ENCODE measurements at places on chromosomes 3 and 15. TPM values are rescaled to one million over a fixed set of nuclear protein-coding genes. Genes with fewer than 3 reads are reported as not detected.

DNA sequence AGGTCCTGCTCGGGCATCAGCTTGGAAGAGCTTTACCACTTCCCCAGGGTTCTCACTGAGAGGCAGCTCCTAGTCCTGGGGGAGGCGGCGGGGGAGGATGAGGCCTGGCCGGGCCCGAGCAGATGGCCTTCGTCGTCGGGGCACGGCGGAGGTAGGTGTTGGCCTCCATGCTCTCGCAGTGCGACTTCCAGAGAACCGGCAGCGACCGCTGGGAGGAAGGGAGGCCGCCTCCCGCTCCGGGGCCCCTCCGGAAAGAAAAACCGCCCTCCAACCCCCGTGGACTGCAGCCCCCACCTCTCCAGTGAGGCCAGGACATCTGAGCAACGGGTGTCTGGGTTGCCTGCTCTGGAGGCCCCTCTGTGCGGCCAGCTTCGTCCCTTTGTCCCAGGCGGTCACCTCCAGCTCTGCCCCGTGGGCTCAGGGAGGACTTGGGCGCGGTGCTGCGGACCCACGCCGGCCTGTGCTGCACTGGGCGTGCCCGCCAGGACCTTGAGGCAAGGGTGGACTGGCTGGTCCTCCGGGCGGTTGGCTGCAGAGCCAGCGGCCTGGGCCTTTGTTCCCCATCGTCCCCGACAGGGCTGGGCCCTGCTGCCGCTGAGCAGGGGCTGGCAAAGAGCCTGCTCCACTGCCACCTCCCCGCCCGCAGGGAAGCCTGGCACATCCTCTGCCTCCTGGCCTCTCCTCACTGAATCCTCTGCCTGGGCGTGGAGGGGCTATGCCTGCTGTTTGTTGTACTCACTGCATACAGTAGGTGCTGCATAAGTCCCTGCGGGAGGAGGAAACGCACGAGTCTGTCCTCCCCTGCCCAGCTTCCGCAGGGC, 13.6 kb upstream of the GP9 start:
- DNase-seq = no peak

GRCh38 chr3:195870442-195870841, 37.9 kb downstream of the TNK2 start:
- DNase-seq = no peak

DNA sequence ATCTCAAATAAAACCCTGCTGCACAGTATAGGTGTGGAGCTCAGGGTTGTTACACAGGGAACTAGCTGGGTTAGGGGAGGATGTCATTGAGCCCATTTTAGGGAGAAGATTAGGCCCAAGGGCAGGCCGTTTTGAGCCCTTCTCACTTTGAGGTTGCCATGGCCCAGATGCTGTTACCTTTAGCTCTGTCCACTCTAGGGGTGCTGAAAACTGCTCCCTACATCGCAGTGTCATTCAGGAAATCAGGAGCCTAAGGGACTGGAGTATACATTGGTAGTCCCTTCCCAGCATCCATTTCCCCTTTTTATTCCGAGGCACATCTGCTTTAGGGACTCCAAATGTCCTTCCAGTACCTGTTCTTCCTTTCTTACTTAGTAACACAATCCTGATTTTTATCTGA, 79.0 kb upstream of the SELENOK start:
- DNase-seq = no peak

- DNase-seq = no peak
Measured at GRCh38 chr3:160566499-160566898, 1.1 kb upstream of the KPNA4 start.

GRCh38 chr3:170493712-170494182, 75.1 kb downstream of the CLDN11 start:
- DNase-seq = no peak

DNA sequence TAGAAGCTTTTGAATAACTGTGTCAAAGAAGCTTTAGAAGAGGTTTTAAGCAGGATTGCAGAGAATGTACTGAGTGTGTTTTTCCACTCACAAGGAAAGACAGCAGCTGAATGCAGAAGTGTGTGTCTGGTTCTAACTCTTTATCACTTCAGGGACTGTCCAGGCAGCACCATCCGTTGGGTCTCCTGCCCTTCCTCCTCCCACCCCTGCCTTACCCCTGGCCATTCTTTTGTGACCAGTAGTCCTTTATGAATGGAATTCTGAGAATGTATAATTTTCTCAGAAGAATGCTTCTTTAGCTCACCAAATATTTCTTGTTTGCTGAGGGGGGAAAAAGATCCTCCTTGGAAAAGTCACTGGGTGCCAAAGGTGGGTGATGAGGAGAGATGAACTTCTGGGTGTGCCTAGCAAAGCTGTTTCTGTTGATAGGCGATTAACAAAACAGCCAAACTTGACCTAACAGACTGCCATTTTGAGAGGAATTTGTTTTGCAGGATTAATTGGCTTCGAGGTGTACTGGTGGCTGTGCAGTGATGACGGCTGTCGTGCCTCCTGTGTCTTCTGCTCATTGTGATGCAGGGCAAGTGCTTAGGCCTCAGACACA, 70.9 kb downstream of the IGF1R start:
- DNase-seq = no peak

TMCO5A gene
- total RNA-seq = not detected

GRCh38 chr15:63369781-63370180, 11.9 kb downstream of the CA12 start:
- no peak for DNase-seq

ZMYND10 gene
- total RNA-seq = 14.2 TPM
